Activated effector memory CD4-positive, alpha-beta T cell treated with anti-CD3 and anti-CD28 coated beads, Interleukin-2, amount 50 U/mL, for 16 hours (primary cell): ENCODE measurements at places on chromosomes 5 and 9.

DNA sequence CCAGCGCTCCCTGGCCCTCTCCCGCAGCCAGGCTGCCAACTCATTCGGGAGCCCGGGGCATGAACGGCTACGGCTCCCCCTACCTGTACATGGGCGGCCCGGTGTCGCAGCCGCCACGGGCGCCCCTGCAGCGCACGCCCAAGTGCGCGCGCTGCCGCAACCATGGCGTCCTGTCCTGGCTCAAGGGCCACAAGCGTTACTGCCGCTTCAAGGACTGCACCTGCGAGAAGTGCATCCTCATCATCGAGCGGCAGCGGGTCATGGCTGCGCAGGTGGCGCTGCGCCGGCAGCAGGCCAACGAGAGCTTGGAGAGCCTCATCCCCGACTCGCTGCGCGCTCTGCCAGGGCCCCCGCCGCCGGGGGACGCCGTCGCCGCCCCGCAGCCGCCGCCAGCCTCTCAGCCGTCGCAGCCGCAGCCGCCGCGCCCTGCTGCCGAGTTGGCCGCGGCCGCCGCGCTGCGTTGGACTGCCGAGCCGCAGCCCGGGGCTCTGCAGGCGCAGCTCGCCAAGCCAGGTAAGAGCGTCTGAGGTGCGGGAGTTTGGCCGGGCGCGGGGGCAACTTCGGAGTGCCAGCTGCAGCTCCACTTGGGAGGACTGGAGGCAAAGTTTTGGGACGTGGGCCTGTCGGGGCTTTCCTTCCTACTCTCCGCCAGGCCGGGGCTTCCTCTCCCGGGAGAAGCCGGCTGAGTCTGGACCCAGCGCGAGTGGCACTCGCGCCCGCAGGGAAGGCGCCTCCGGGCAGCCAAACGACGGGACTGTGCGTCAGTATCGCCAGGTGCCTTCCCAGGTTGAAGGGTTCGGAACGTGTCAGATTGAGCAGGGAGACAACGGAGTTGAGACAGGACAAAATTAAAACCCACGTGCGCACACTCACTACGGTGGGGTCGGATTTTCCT, 735 bp downstream of the DMRT3 start:
- no peak for DNase-seq

DNA sequence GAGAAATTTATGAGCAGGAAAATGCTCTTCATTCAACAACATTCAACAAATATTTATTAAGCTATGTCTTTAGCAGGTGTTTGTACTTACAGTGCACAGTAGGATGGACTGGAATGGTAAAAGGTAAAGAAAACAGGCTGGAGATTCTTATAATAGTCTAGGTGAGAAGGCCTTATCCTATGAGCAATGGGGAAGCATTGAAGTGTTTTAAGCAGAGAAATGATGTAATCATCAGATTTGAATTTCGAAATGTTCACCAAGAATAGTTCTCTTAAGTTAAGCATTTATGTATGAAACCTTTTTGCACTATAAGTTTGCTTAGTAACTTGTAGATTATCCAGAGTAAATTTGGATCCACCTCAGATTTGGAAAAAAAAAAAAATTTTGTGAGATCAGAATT, 209.3 kb downstream of the NR3C1 start:
- no peak for DNase-seq

GRCh38 chr9:8895861-8896224, 1096.3 kb upstream of the DMAC1 start:
- no peak for DNase-seq

DNA sequence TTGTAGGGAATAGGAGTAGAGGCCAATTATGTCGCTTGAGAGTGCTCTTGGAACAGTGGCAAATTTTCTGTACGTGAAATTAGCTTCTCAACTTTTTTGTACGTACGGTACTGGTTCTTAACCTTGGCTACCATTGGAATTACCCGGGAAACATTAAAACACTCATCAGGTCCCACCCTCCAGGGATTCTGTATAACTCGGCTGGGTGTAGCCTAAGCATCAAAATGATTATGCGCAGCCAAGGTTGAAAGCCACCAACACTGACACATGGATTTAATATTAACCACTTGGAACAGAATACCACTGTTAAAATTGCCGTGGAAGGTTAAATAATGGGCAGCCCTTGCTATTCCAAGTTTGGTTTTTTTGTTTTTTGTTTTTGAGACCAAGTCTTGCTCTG, 17.4 kb downstream of the DNAJA1 start:
- no peak for DNase-seq

- DNase-seq, result no peak
Observed at GRCh38 chr9:99505936-99506335, 283.9 kb downstream of the SEC61B start.

- DNase-seq, result no peak
Observed at GRCh38 chr5:51983161-51983560, 599.9 kb downstream of the ISL1 start.

DNA sequence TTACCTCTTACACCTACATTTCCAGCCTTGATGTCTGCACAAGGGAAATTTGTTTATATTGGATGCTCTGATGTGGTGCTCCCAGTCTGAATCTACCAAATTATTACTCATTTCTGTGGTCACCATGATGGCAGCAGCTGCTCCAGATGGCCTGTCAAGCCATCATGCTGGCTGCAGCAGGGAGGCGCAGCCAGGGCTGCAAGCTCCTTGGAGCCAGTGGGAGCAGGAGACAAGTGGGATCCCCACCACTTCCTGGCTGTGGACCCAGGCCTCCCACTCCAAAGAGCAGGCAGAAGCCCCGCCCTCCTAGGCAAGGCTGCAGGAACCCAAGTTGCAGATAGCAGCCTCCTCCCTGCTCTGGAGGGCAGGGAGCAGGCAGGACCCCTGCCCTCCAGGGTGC, 241.1 kb upstream of the ATP10B start:
- DNase-seq, result no peak

DNA sequence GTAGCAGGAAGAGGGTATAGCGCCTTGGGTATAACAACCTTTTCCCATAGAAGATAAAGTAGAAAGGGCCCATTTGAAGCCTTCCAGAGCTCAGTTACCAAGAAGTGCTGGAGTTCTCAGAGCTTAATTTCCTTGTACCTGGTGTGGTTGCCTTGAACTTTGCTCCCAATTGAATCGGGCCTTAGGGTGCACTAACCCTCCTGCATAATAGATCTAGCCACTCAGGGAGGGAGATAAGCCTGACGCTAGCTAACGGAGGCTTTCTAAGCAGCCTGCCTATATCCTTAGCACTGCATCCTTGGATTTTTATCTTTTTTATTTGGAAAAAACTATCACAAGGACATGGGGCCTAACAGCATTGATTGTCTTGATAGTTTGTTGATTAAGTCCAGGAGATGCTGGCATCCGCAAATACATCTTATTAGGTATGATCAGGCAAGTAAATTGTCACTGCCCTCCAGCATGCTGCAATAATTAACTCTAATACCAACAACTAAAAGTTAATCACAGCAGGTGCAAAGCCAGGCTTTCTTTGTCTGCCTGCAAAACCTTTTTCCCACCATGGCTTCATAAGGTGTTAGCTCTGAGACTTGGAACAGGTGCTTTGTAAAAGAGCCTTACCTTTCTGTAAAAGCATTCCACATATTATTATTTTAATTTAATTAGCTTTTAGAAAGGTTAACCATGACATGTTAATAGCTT, 199.4 kb downstream of the SREK1 start:
- no peak for DNase-seq

DNA sequence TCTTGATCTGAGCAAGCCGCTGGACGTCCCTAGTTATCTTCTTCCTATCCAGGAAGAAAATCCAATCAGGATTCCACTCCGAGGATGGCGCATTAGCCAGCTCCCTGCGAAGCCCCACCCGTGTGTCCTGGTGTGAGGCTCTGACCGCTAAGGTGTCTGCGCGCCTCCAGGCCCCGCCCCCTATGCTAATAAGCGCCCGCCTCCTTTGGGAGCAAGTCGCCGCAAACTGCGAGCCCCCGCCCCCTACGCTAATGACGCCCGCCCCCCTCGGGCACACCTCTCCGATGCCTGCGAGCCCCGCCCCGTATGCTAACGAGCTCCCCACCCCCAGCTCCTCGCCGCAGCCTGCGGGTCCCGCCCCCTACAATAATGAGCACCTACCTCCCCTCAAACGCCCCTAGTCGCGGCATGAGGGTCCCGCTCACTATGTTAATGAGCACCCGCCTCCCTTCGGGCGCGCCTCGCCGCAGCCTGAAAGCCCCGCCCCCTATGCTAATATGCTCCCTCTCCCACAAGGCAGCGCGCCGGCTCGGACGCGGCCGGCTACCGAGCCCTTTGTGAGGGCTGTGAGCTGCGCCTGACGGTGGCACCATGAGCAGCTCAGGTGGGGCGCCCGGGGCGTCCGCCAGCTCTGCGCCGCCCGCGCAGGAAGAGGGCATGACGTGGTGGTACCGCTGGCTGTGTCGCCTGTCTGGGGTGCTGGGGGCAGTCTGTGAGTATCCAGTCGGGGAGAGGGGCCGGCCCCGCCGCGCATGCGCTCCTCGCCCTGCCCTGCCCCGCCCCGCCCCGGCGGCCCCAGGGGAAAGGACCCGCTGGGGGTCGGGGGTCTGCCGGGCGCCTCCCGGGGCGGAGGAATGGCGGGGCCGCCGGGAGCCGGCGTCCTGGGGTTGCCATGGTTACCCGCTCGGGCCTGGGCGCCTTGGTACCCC, at the start of gene CACFD1:
TSS of gene CACFD1 (plus strand) at position 503 of the 929 bp plus-strand sequence. CDS start at position 592, 89 bp downstream.
- DNase-seq, result peak; percentile 97

DNA sequence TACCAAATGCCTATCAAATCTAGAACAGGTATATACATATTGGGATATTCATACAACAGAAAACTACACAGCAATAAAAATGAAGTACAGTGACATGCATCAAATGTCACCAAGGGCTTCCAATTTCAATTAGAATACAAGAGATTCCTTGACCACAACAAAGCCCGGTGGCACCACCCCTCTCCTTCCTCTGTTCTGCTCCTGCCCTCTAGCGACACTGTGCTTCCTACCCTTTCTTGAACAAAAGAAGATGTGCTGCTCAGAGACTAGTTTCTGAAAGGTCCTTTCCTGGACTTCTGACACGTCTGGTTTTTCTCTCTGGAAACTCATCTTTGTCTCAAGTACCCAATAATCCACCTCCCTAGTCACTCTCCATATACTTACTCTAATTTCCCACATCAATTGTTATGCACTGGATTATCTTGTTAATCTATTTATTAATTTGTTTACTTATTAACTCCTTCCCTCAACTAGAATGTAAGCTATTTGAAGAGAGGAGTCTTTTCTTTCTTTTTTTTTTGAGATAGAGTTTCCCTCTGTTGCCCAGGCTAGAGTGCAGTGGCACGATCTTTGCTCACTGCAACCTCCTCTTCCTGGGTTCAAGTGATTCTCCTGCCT, 70.4 kb upstream of the CTSV start:
- peak; percentile 69 for DNase-seq

DNA sequence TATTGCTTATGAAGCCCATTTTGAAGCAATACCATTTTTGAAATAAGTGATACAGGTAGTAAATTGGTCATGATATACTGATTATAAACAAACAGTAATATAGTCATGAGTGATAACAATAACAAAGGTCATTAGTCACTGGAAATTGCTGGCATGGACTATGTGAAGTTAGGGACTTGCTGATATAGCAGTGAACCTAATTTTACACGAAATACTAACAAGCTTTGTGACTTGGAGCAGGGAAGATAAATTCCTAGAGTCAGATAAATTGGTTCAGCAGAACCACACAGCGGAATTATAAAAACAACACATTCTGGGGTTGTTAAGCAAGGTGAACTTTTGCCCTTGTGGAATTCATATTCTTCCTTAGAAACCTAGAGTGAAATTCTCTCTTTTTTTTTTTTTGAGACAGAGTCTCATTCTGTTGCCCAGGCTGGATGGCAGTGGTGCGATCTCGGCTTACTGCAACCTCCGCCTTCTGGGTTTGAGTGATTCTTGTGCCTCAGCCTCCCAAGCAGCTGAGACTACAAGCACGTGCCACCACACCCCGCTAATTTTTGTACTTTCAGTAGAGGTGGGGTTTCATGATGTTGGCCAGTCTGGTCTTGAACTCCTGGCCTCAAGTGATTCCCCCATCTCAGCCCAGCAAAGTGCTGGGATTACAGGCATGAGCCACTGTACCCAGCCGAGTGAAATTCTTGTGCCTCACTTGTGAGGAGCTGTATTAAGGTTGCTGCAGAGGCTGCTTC, 6.0 kb downstream of the UGCG start:
- DNase-seq, result no peak

DNA sequence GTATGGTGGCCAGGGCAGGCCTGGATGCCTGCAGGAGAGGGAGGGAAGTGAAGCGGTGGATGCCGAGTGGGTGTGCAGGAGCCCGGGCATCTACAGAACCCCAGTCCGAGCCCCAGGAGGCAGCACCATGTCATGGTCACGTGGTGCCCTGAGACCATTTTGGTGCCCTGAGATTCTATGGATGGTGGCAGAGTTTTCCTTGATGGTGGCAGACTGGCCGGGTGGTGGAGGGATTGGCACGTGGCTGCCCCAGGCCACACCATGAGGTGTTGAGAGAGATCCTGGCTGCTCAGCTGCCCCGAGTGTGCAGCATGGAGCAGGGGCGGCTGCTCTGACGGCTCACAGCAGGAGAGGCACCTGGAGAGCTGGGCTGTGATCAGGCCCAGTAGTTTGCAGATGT, 52.3 kb downstream of the SYK start:
- DNase-seq, result no peak
